Activated T-helper 9 cell treated with anti-CD3 and anti-CD28 coated beads, Interleukin-2, amount 50 U/mL, for 16 hours (primary cell): ENCODE measurements at places on chromosomes 3 and 15.

DNA sequence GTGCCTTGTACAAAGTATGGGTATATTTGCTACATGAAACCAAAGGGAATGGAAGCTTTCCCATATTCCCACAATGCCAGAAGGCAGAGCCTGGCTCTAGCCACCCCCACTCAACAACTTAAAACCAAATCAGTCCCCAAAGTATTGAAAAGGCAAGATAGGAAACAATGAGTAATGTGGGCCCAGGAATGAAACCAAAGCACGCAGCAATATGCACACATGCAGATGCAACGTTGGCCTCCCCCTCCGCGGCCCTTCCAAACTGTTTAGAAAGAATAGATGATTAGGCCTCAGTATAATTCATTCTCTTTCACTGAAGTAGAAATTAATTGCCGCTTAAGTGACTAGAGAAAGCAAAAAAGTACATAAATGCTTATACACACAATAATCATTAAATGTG lies 59.1 kb downstream of the THRB start:
- no peak for DNase-seq

DNA sequence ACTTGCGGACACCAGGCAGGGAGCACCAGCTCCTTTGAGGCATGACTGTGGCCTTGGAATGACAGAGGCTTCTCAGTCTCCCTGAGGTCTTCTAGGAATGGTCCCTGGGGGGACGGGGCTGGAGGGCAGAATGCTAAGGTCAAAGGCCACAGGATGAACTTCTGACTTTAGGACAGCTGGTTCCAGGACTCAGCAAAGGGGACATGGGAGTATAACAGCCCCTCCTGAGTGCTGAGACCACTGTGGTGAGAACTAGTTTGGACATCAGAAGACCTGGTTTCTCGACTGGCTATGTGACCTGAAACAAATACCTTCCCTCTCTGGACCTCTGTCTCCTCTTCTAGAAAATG lies 17.8 kb downstream of the ITGA11 start:
- no peak for DNase-seq

GRCh38 chr3:187265461-187265955 lies 26.0 kb downstream of the MASP1 start:
- no peak for DNase-seq

- DNase-seq: no peak
These were observed 43.8 kb downstream of the TRAK1 start for GRCh38 chr3:42134867-42135464.

- DNase-seq: no peak
These were observed 17.1 kb downstream of the PRR23E start for GRCh38 chr3:127209840-127210653.

- no peak for DNase-seq
These were observed 15.8 kb upstream of the CYP11A1 start for GRCh38 chr15:74383286-74383685.

DNA sequence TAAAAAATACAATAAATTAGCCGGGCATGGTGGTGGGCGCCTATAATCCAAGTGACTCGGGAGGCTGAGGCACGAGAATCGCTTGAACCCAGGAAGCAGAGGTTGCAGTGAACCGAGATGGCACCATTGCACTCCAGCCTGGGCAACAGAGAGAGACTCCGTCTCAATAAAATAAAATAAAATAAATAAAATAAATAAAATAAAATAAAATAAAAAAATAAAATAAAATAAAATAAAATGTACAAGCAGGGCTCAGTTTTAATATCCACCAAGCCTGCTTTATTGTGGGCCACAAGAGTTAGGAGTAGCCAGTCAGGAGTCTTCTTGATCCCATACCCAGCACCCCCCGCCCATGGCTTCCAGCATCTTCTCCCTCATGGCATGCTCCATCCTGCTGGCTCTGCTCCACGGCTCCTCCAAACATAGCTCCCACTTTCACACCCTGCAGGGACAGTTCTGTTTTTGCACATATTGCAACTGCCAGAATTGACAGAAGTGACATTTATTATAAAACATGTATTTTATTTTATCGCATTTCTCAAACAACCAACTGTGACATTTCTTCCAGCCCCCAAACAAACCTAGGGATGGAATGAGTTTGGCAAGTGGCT lies 42.6 kb upstream of the RGMA start:
- no peak for DNase-seq

DNA sequence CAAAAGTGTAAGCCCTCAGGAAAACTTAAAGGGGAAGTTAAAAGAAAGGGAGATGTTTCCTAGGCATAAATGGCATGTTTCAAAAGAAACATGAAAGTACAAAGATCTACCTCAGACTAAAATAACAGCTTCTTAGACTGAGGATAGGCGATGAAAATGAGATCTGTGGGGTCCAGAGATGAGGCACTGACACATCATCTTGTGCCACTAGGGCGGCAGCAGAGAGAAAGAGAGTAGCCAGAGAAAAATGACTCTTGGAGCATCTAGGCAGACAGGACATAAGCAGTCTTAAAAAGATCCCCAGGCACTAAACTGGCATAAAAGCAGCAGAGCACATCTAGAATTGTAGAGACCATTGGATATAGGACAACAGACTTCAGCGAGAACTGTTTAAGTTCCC lies 42.5 kb upstream of the RFX7 start:
- DNase-seq: no peak

- DNase-seq: no peak
These were observed 46.8 kb downstream of the CPN2 start for GRCh38 chr3:194304186-194304917.

- no peak for DNase-seq
These were observed 649 bp upstream of the PLOD2 start for GRCh38 chr3:146161663-146162002.

- DNase-seq: no peak
These were observed 144.5 kb downstream of the MBNL1 start for GRCh38 chr3:152413240-152413639.

GRCh38 chr15:67472957-67473356 lies 48.0 kb upstream of the C15orf61 start:
- no peak for DNase-seq

GRCh38 chr3:16399473-16399872 lies 114.0 kb downstream of the RFTN1 start:
- DNase-seq: no peak

- no peak for DNase-seq
These were observed 588.4 kb downstream of the NAALADL2 start for GRCh38 chr3:175447521-175447920.

- no peak for DNase-seq
These were observed 204.2 kb downstream of the GHSR start for GRCh38 chr3:172244011-172244410.

DNA sequence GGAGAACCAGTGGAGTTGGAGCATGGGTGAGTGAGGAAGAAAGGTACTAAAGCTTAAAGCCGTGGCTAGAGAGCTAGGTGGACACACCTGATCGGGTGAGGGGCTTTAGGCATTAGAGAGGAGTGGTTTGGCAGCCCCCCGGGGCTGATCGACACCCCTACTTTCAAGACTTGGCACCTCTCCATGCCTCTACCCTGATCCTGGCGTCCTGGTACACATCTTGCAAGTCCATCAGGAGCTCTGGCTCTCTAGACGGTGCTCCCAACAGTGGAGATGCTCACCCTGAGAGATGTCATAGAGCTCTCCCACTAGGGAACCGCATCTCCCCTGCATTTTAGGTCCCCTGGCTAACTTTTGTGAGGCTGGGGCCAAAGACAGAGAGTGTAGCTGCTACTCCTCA lies 98.1 kb downstream of the XXYLT1 start:
- DNase-seq: no peak

DNA sequence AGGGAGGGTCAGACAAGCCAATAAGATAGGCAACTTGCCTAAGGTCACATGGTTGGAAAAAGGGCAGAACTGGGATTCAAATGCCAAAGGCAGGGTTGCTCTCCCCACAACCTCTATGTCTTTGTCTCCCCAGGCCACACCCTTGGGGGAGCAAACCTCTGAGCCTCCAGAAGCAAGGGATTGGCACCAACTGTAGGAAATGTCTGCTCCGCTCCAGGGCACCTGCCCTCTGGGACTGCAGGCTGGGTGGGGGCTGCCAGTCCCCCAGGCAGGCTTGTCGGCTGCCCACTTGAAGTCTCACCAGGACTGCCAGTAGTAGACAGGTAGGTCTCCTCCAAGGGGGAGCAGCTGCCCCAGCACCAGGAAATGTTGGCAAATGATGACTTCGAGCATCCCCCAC lies 2.0 kb downstream of the FAM3D start:
- no peak for DNase-seq

DNA sequence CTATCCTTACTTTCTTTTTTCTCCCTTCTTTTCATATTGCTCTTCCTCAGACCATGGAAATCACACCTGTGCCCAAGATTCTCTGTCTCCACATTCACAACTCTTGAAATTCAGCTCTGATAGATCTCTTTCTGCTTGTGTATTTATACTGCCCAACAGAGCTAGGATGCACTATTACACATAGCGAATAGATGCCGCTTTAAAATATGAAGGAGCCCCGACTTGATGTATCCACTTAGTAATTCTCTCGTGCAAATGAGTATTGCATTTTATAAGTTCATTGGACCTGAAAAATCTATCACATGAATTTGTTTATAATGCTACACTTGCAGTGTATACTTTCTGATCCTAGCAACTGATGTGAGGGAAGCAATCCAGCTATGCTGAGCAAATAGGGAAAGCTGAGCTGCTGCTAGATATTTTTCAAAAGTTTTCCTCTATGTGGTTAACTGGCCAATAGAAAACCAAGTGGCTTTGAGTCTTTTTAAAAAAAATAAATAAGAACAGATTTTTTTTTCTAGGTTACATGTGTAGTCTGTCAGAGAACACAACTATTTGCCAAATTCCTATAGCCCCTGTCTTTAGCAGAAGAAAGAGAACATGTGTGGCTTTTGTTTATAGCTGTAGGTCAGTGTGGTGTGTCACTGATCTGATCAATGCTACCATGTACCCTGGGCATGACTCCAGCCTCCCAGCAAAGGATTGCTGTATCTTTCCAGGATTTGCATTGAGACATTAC lies 64.3 kb upstream of the LEKR1 start:
- no peak for DNase-seq

GRCh38 chr15:90799639-90800170 lies 68.7 kb upstream of the FURIN start:
- no peak for DNase-seq

- no peak for DNase-seq
These were observed 53.9 kb downstream of the MEF2A start for GRCh38 chr15:99619712-99620111.

GRCh38 chr3:111774622-111775021 lies 84.4 kb upstream of the PHLDB2 start:
- DNase-seq: no peak

GRCh38 chr3:197730200-197730599 lies 6.5 kb downstream of the RUBCN start:
- no peak for DNase-seq

DNA sequence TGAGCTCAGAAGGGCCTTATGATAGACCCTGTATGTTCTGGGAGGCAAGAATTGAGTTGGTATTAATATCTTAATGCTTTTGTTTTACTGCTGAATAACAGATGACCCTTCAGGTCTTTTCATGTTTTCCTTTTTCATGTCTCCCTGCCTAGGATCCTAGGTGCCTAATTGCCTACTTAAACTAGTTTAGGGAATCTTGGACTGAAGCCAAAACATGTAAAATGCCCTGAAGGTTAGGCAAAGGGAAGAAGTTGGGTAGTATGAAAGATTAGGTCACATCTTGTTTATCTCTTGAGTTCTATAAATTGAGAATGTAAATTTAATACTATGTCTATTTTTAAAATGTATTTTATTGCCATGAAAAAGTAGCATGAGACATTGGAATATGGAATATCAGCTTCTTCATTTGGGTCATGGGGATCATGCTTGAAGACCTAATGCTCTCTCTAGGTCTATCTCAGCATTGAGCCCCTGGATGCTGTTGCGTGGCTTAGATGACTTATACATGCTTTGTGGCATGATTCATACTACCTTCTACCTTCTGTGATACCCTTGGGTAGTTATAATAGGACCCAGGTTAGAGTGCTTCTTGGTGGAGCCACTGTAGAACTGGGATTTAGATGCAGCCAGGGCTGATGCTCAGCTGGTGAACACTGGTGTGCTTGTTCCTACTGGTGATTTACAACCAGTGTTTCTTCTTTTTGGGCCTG lies 26.4 kb downstream of the RBM6 start:
- DNase-seq: no peak

GRCh38 chr3:61936344-61936937 lies 375.1 kb downstream of the PTPRG start:
- no peak for DNase-seq

DNA sequence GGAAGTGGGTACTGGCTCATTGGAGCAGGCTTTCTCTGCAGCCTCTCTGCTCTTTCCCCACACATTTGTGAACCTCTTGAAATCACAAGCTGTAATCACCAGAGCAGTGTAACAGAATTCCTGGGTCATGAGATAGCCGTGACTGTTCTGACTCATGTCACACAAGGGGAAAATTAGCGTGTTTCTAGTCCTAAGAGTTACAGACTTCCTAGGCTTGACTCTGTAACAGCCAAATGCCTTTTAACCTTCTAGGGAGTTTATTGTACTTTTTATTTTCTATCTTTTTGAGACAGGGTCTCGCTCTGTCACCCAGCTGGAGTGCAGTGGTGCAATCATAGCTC lies 54.7 kb upstream of the TRAK1 start:
- DNase-seq: no peak

DNA sequence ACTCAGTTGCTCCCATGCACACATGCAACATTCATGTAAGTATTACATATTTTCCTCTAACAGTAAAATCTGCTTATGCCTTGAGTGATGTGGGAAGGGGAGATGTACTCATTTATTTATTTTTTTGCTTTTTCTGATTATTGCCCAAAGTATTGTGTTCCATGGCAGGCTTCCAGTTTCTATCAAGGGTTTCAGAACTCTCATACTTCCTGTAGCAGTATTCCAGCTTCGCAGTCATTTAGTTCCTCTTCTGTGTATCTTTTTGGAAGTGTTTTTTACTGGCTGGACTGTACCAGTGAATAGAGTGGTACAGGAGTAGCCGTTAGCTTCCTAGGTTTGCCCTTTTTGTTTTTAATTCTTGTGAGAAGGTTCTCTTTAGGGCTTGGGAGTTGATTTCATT lies 26.9 kb downstream of the RAB11A start:
- DNase-seq: no peak

DNA sequence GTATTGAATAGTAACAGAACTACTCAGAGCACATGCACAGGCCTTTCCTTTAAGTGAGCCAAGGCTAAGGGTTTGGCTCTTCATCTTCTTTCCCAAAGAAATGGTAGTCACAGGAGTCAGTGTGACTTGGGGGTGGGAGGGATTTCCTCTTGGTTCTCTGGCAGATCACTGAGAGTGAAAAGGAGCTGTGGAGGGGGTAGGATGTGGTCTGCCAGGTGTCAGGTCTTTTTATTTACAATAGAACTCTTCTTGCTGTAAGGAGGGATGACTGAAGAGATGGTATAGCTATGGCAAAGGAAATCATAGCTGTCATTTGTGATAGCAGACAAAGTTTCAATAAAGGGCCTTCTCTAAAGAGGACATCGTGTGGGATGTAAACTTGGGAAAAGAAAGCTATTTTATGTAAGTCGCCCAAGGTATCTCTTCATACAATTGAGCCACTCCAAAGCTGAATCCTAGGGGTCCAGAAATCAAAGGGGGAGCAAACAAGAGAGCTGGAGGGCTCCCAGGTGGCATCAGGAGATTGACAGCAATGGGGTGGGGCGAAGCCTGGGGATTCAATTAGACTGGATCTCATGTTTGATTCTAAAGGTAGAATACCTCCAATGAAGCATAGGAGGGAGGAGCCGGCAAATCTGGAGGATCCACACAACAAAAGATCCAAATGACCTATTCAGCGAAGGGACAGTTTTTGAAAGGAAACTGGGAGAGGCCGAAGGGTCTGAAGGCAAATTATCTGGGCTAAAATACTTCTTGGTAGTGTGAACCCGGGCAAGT lies 20.0 kb upstream of the CHD2 start:
- no peak for DNase-seq
